ENCODE measurements at places on chromosomes 13 and 19. TPM values are rescaled to one million over a fixed set of nuclear protein-coding genes. Genes with fewer than 3 reads are reported as not detected.

FRY gene
- 169 TPM for total RNA-seq

GRCh38 chr13:92255526-92255925 lies 857.1 kb downstream of the GPC5 start:
- no peak for DNase-seq

GRCh38 chr19:1634242-1634937 lies 18.0 kb downstream of the TCF3 start:
- DNase-seq: no peak

KLK3 gene
- not detected for total RNA-seq

DNA sequence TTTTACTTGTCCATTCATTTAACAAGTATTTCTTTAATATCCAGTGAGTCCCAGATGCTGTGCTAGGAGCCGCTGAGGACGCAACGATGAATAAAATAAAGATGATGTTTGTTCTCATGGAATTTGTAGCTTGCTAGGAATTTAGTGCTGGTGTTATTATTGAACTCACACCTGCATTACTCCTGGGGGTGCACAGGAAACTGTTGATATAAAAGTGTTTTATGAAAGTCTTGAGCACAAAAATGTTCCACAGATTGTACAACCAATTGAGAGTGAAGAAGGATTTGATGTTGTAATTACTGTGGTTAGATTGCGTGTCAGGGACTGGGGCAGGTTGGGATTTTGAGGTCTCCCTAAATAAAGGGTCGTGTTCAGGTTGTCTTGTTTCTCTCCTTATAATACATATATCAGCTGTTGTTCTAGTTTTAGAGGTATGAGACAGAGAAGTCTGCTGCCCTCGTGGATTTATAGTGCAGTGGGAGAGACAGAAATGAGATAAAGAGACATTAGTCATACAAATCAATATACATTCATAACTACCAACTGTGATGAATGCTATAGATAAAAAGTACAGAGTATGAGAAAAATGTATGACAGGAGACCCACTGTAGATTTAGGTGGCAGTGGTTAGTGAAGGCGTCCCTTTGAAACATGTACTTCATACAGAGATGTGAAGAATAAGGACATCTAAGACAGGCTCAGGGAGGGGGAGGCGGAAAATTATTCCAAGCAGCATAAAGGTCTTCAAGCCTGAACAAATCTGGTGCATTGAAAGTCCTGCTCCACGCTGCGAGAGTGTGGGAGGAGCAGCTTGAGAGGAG lies 11.3 kb downstream of the CACNG6 start:
- DNase-seq: no peak

DNA sequence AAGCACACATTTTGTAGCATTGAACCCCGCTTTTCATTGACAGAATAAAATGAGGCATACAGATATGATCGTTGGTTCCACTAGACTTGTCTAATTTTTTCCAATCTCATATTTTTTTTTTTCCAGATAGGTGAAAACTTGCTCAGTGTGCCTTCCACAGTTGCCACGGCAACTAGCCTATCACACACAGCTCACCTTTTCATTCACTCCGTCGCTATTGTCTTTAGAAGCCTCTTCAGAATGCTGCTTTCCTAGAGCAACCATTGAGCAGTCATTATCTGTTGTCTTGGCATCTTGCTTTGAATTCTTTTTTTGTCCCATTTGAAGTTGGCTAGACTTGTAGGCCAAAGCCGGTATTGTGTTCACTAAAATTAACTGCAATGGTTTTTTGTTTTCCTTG lies 37.7 kb upstream of the ESD start:
- no peak for DNase-seq

GRCh38 chr19:9008667-9009066 lies 1.5 kb downstream of the MUC16 start:
- no peak for DNase-seq

- DNase-seq: peak; percentile 68
These were observed 172.2 kb downstream of the COL4A1 start for GRCh38 chr13:110134801-110135200.

DNA sequence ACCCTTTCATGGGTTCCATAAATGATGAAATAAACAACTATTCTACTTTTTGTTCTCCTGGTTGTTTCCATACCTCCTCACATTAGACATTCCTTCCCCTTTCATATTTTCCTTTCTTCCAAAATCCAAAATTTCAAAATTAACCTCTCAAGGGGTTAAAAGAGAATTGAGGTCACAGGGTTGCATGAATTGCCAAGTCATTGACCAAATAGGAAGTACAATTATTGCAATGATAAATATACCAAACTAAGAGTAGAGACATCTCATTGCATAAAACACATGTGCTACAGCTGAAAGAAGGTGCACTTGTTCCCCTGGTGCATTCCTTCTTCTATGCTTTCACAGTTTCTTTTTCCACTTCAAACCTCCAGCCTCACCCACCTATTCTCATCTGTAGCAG lies 136.1 kb downstream of the KCTD12 start:
- DNase-seq: no peak

- DNase-seq: peak; percentile 67
These were observed at the start of gene ENOX1 for GRCh38 chr13:43786766-43787517. Gene ENOX1 (minus strand): TSS chr13:43786972.

- peak; percentile 65 for DNase-seq
These were observed 10.0 kb downstream of the ARHGAP45 start for GRCh38 chr19:1076951-1077350.

Measured in heart right ventricle (tissue), 16 donors.